ENCODE measurements at places on chromosomes 13 and 19.

DNA sequence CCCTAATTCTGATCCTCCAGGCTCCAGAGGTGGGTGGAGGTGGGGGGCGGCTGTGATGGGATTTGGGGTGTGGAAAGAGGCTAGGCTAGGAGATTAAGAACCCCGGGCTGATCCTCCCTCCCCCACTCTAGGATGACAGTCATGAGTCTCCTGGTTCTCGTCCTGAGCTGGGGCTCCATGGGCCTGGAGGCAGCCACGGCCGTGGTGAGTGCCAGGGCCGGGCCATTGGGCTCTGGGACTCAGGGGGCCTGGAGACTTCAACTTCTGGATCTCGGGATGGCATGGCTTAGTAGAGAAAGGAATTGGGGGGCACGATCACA is 13.9 kb downstream of the TTYH1 start:
- DNase-seq: no peak

GRCh38 chr19:44735011-44735410 is 13.5 kb upstream of the BCL3 start:
- DNase-seq: no peak

- DNase-seq: no peak
Observed at GRCh38 chr13:46197299-46198048, 14.3 kb upstream of the LRRC63 start.

DNA sequence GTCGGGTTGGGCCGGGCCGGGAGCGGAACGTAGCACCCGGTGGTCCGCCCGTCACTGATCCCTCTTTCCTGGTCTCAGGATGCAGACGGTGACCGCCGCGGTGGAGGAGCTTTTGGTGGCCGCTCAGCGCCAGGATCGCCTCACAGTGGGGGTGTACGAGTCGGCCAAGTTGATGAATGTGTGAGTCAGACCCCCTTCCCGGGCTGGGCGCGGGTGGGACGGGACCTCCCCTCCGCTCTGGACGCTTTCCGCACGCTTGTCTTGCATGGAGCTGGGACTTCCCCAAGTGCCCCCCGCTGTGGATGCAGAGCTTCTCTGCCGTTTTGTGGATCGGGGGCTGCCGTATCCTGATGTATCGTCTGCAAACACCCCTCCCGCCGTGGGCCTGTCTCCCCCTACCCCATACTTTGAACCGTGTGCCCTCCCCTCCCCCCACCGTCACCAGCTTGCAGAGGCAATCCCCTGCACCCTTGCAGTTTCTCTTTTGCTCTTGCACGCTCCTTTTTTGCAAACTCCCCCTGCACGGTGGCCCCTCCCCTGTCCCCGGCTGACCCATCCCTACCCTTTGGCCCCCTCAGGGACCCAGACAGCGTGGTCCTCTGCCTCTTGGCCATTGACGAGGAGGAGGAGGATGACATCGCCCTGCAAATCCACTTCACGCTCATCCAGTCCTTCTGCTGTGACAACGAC is 669 bp downstream of the GADD45B start:
- DNase-seq: peak; percentile 69

GRCh38 chr19:10395003-10395402 is 8.3 kb downstream of the CDC37 start:
- no peak for DNase-seq

GRCh38 chr19:49567861-49568441 is 12.4 kb downstream of the NOSIP start:
- no peak for DNase-seq

DNA sequence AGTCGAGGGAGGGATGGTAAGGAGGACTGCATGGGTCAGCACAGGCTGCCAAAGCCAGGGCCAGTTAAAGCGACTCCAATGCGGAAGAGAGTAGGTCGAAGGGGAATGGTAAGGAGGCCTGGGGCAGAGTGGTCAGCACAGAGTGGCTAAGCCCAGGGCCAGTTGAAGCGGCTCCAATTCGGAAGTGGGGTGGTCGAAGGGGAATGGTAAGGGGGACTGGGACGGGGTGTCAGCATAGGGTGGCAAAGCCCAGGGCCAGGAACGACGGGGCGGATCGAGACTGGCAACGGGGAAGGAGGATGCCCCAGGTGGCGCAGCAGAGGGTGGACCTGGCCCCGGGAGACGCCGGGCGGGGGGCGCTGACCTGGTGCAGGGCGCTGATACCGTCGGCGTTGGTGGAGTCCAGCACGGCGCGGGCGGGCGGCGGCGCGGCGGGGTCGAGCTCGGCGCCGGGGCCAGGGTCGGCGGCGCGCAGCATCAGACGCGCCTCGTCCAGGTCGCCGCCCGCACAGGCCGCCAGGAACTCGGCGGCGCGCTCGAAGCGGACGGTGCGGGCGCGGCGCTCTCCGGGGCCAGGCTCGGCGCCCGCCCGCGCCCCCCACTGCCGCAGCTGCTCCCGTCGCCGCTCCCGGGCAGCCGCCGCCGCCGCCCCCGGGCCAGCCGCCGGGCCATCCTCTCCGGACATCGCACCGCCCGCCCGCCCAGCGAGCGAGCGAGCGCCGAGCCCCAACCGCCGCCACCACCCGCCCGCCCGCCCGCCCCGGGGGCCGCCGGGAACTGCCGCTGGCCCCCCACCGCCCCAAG is at the start of gene PPP1R12C:
Gene PPP1R12C, minus strand, starts transcription at position 779 of the 804 bp plus-strand sequence. Its CDS starts 94 bp downstream, at position 685.
- peak; percentile 42 for DNase-seq

DNA sequence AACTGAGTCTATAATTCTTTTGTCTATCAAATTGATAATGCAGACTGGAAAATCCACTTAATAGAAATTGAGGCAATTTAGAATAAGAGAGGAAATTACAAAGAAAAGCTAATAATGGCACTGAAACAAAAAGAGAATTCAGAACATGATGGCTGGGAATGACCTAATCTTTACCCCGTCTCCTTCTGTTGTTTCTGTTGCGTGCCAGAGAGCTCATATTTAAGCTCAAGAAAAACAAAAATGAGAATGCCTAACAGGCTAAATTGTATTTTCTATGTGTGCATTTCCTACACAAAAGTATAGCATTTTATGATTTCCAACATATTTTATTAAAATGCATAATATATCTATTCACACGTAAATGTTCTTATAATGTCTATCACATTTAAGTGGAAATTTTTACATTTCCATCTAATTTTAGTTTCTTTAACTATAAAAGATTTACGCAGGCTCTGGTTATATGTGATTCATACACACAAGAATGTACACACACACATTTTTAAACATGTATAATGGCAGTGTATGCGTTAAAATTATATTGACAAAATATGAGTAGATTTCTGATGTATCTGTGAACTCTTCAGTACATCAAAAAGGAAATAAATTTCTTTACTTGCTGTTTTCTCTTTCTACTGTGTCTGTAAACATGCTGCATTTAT is 432.3 kb downstream of the SLITRK6 start:
- no peak for DNase-seq

GRCh38 chr13:51828730-51829567 is 16.0 kb downstream of the TMEM272 start:
- DNase-seq: peak; percentile 20

DNA sequence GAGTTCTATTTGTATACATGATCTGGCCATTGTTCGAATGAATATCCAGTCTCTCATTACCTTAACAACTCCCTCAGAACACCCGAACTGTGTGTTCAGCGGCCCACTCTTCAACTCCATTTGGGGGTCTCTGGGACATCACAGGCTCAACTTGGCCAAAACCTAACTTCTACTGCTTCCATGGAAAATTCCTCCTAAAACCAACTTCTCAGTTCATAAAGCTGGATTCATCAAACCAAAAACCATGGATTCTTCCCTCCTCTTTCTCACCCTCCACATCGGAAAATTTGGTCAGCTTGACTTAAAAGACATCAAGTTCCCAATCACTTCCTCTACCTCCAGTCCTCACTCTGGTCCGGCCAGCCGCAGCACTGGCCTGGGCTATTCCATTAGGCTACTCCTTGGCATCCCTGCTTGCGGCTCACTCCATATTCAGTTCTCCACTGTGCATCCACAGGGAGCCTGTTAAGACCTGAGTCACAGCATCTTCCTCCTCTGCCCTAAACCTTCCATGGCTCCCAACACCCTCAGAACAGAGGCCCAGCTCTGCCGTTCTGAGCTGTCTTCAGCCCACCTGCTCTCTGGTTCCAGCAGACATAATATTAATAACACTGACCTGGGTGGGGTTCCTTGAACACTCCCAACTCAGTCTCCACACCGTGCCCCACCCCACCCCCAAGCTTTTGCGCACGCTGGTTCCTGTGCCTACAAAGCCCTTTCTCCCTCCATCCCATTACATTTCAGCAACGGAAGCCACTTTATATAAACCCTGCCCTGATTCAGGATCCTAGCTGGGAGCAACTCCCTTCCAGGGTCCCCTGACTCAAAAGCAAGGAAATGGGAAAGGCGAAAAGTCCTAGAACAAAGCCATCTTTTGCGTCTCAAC is 1.1 kb downstream of the ZNF792 start:
- DNase-seq: no peak

- DNase-seq: no peak
Observed at GRCh38 chr13:80751854-80752253, 410.9 kb upstream of the SPRY2 start.

DNA sequence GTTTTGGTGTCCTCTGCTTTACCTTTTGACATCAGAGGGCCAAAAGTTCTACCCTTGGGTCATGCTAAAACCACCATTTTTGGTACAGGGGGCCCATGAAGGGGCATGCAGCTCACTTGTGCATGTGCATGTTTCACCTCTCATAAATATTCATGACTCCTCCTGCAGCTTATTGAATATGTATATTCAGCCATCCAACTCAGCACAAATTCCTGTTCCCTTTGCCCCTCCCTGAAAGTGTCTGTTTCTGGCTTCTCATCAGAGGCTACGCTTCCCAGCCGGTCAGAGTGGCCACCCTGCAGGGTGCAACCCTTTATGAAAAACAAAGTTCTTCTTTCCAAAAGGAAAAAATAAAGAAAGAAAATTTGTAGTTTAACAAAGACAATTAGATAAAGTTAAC is 82.3 kb upstream of the UQCRFS1 start:
- no peak for DNase-seq

- no peak for DNase-seq
Observed at GRCh38 chr13:51807041-51807440, 3.1 kb upstream of the DHRS12 start.

- no peak for DNase-seq
Observed at GRCh38 chr19:11090997-11091702, 1.9 kb downstream of the LDLR start.

GRCh38 chr13:30479154-30479882 is 13.6 kb upstream of the HMGB1 start:
- no peak for DNase-seq

DNA sequence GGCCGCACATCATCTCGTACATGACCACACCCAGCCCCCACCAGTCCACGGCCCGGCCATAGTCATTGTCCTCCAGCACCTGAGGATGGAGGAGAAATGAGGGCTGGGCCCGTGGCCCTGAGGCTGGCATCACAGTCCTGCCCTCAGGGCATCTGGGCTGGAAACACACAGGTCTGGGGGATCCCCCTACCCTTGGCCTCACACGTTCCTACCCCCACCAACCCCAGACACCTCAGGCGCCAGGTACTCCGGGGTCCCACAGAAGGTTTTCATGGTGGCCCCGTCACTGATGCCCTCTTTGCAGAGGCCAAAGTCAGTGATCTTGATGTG is 9.5 kb upstream of the CCNP start:
- DNase-seq: no peak

DNA sequence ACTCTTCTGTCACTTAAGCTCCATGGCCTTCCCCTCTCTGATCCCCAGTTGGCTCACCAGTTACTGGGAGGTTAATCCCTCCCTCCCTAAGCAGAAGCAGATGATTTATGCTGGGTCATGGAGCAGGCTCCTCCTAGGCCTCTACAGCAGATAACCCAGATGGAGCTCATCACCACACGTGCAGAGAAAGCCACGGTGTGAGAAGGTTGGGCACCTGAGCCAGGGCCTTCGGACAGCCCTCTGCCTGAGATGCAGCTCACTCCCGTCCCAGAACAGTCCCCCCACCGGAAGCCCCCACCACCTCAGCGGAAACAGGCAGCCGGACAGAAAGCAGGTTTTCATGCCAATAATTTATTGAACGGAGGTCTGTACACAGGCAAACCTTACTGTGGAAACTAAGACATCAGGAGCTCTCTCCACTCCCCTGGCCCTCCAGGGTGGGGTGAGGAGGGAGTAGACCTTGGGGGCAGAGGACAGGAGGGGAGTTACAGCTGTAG is 9.8 kb downstream of the ZNF526 start:
- DNase-seq: no peak

GRCh38 chr19:33040994-33041827 is 23.5 kb downstream of the RHPN2 start:
- no peak for DNase-seq

DNA sequence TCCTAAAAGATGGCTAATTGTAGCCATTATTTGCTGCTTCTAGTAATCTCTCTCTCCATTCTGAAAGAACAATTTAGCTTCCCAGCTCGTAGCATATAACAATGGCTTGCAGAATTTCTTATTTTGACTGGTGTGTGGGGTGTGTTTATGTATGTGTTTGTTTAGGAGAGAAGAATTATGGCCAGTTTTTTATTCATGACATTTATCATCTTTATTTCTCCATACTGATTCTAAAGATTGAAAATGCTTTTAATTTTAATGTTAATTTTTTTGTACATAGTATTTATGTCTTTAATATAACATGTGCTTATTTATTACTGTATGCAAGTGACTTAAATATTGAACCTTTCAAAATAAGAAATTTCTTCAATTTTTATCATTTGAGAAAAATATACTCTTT is 115.8 kb upstream of the TMTC4 start:
- DNase-seq: no peak

GRCh38 chr13:98571955-98572662 is 4.8 kb downstream of the STK24 start:
- DNase-seq: no peak

- DNase-seq: no peak
Observed at GRCh38 chr13:42181381-42181953, 90.5 kb upstream of the AKAP11 start.

DNA sequence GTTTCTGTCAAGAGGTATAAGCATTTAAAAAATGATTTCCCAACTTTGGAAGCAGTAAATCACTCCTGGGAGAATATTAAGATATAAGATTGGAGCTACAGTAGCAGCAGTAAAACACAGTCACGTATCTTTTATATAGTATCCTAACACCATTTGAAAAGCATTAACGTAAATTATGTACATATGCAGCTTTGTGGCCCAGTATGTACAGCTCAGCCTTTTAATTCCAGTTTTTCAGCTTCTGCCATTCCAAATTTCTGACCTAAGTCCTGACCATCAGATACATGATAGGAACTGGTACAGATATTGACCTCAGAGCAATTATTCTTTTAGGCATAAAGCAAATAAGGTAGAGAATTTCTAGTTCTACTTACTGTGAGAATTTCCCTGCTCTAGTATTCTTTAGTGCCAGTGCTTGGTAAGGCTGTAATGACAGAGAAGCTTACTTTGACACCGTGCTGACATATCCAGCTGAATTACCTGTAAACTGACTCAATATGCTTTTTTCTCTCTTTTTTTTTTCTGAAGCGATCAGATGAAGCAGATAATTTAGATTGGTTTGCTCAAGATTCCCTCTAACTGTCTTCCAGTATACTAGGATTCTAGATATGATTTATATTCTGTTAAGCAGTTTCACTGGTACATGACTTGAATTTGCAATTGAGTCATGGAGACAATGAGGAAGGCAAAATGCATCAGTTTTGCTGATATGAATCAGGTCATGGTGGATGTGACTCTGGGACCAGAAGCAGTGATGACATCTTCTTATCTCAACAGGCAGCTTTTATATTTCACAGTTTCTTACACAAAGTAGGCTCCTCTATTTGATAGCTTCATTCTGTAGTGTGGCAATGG is 703.6 kb downstream of the SLITRK6 start:
- no peak for DNase-seq
